Right renal pelvis (tissue), 4 donors: ENCODE measurements at places on chromosomes 2 and 18. TPM values are rescaled to one million over a fixed set of nuclear protein-coding genes. Genes with fewer than 3 reads are reported as not detected.

- DNase-seq, result no peak
Measured at GRCh38 chr2:144452989-144453336, 67.0 kb downstream of the ZEB2 start.

- DNase-seq, result no peak
Measured at GRCh38 chr2:80517316-80517715, 212.8 kb upstream of the LRRTM1 start.

GRCh38 chr2:120626566-120626965, 109.1 kb upstream of the GLI2 start:
- DNase-seq, result no peak

GRCh38 chr2:131156452-131157149, 51.5 kb downstream of the PLEKHB2 start:
- DNase-seq, result no peak

ICOS gene
- 0.04 TPM for polyA plus RNA-seq

PCARE gene
- 0.34 TPM for polyA plus RNA-seq

DNA sequence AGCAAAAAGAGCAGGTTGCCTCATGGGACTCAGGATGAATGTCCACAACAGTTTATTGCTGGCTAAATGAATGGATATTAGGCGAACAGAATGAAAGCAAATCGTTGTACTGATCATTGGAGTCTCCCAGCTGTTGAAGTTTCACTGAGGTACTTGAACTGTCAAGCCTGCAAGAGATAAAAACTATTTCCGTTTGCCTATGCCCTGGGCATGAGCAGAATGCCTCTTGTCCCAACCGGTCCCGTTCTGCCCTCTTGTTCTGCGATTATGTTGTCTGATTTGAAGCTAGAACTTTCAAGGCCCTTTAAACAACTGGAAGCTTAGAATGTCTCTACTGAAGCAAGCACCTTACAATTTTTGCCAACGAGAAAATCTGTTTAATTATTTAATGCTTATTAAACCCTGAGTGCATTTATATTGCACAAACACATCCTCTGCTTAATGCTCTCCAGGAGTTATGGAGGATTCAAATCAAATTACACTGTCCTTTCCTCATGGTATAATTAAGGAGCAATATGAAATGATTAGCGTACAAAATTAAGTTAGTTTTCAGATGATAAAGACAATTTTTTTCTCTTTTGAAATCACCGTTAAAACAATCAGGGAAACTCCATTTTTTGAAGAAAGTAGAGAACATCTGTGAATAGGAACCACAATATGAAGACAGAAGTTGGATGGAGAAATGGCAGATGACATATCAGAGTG, 17.7 kb downstream of the QPCT start:
- no peak for DNase-seq

DNA sequence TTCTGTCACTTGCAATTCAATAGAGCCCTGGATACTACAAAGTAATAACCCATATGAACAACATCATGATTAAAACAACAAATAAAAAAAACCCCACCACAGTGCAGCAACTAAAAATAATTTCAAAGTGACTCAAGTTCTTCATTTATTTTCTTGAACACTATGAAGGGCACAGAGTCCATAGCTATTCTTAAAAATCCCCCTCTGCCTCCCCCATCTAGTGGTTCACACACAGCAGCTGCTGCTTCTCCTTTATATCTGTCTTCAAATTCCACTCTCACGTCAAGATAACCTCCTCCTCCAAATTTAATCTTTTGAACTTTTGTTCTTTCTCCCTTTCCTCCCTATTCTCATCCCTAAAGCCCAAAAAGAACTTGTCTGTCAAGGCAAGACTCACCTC, 591.3 kb downstream of the ZEB2 start:
- DNase-seq, result no peak

GRCh38 chr2:68303033-68303901, 16.5 kb downstream of the CNRIP1 start:
- DNase-seq, result no peak

DNA sequence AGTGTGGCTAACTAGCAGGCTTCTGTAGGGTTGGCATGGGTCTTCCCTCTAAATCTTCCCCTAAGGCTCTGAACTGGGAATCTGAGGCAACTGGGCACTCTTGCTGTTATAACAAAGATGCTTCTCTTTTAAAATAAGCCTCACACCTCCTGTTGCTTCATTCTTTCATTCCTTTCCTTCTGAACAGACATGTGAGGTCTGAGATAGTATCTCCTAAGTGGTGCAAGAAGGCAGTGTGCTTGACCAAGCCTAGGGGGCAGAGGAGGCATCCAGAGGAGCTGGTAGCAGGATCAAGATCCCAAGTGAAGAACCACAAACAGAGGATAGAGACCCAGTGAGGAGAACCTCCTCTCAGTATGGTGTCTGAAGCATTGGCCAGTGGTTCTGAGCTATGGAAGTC, 90.9 kb downstream of the TTC27 start:
- no peak for DNase-seq

MBOAT2 gene
- polyA plus RNA-seq, result 66.1 TPM

DNA sequence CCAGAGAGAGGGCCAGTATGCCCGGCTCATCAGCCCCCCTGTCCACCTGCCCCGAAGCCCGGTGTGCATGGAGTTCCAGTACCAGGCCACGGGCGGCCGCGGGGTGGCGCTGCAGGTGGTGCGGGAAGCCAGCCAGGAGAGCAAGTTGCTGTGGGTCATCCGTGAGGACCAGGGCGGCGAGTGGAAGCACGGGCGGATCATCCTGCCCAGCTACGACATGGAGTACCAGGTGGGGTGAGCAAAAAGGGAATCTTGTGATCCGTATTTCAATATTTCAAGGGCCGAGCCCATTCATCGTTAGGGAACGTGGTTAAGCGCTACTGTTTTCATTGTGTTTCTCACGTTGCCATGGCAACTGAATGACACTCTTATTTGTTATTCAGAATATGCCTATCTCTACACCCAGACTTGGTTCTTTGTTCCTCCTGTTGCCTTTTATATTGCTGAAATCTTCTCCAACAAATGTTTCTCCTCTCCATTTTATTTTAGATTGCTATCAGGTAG, 81.5 kb downstream of the NRP2 start:
- no peak for DNase-seq

GRCh38 chr18:12305930-12306629, 2.0 kb upstream of the TUBB6 start:
- DNase-seq, result no peak

DNA sequence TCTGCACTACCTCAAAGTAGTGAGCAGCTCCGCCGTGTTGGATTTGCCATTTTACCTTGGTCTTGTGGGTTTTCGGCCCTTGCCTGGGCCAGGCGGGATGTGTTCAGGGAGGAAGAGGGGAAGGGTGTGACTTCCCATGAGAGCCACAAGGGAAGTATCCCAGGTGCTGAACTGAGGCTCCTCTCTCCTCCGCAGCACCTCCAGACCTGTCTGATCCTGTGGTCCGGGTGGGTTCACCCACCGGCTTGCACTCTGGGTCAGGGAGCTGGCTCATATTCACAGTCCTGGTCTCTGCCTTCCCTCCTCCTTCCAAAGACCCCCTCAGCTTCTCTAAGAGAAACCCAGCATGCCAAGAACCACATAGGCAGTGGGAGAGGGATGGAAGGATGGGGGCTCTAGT, 235.8 kb downstream of the SEPTIN10 start:
- no peak for DNase-seq

GRCh38 chr2:234025891-234026401, 24.6 kb upstream of the SPP2 start:
- DNase-seq, result no peak

FOXD4L1 gene
- polyA plus RNA-seq, result 0.27 TPM

CIDEA gene
- not detected for polyA plus RNA-seq

DNA sequence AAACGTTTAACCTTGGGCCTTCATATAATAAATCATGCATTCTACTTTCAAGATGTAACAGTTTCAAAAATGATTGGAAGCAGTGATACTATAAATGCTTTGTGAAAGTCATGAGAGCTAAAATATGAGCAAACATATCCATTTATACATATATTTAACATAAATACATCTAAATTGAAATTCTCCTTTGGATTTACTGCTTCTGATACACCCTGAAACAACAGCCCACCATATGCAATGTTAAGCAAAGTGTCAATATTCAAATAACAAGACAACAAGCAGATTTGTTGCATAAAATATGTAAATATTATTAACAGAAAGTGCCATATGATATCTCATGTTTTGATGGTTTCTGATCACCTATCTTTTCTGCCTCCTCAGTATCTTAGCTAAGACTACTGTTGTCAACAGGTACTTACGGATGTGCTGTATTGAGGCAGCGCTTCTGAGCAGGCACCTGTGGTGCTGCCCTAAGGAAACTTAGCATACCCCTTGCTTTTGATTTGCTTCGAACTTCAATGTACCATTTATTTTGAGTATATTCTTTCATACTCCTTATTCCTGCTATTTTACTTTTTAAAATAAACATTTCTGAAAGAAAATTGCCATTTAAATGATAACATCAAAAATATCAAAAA, 6.1 kb downstream of the FIGN start:
- DNase-seq, result no peak

SLC4A3 gene
- polyA plus RNA-seq, result 8.2 TPM

DNA sequence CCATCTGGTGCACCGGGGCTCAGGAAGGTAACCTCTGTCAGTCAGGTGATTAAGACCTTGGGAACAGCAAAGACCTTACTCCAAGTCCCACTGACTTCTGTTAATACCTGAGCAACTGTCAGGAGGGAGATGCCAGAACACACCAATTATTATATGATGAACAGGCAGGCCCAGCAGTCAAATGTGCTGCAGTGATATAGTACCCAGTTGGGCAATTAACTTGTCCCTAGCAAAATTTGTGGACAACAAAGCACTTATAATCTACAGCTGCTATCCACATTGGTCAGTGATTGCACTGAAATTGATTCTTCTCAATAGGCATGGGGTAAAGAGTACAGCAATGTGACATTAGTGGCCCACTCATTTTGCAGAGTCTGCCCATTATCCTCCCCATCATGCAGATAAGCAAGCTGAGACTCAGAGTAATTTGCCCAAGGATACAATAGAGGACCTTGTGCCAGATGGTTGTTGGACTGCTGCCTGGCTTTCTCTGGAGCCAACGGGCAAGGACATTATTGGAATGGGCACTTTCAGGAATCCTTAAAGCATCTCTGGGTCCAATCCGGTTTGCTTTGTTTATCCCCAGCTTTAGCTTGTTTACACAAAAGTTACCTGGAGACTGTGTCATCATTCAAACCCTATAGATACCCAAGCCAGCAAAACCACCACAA, 147.6 kb downstream of the CCBE1 start:
- no peak for DNase-seq

HOXD4 gene
- polyA plus RNA-seq, result 41.7 TPM

TOGARAM2 gene
- polyA plus RNA-seq, result 1.3 TPM

DUSP2 gene
- 3.7 TPM for polyA plus RNA-seq

POTEJ gene
- polyA plus RNA-seq, result 0.10 TPM

CCDC141 gene
- polyA plus RNA-seq, result 0.21 TPM

- DNase-seq, result no peak
Measured at GRCh38 chr2:229575569-229576315, 138.6 kb downstream of the DNER start.

GRCh38 chr2:201357221-201357620, at the start of gene FLACC1:
FLACC1 (minus strand) TSS chr2:201357345; CDS start chr2:201351404, 5,941 bp downstream.
- DNase-seq, result peak; percentile 80

NPAS2 gene
- 11.2 TPM for polyA plus RNA-seq

LYG2 gene
- polyA plus RNA-seq, result 0.19 TPM

ITPRIPL1 gene
- polyA plus RNA-seq, result 4.9 TPM

DNA sequence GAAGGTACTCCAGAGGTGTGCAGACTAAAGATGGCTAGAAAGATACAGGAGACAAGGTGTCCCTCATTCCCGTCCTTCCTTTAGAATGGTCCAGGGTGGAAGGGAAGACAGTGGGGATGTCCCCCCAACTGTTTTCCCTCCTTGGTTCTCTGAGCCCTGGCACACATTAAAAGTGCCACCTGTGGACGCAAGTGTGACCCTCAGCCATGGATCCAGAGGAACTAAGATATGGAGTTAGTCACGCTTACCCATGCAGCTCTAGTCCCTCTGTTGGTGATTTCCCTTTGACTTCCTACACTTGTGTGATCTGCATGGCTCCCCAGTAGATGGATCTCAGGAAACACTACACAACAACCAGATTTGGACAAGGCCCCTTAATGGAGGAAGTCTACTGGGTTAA, 113.1 kb upstream of the SRD5A2 start:
- DNase-seq, result no peak

DNA sequence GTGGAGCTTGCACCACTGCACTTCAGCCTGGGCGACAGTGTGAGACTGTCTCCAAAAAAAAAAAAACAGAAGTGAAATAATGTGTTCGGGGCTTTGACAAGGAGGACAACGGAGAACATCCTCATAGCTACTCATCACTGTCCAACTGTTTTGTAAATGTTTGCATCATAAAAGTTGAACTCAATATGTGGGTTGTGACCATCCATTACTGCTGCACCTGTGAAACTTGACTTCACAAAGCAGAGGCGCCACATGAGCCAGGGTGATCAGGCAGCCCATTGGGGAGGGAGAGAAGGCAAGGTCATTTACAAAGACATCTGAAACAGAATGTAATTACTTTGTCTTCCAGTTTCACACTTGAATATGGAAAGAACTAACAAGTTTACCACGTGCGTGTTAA, 61.6 kb downstream of the LAMA1 start:
- DNase-seq, result no peak

DNA sequence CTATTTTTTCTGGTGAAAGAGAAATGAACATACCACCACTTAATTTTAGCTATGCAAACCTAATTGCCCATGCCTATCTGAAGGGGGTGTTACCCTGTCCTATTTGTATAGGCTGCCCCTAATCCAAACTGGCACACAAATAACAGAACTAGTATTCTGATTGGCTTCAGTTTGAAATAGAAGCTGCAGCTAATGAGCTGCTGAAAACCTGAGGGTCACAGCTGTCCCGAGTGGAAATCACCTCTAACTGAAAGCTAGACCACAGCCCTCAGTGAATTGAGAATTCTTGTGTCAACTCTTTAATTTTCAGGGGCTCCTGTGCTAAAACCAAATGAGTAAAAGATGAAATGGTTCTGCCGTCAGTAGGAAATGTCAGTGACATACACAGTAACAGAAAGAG, 28.7 kb downstream of the CCDC141 start:
- DNase-seq, result no peak

GPD2 gene
- polyA plus RNA-seq, result 19.5 TPM

IL1R1 gene
- 40.1 TPM for polyA plus RNA-seq

MOGAT1 gene
- not detected for polyA plus RNA-seq

GRCh38 chr2:74464406-74464805, 776 bp downstream of the MOGS start:
- DNase-seq, result no peak

- peak; percentile 70 for DNase-seq
Measured at GRCh38 chr2:11669454-11670291, at the start of gene NTSR2. NTSR2 (minus strand) TSS chr2:11670195; CDS start chr2:11670129, 66 bp downstream.

GRCh38 chr2:83071352-83071751, 1387.7 kb downstream of the SUCLG1 start:
- no peak for DNase-seq

DNA sequence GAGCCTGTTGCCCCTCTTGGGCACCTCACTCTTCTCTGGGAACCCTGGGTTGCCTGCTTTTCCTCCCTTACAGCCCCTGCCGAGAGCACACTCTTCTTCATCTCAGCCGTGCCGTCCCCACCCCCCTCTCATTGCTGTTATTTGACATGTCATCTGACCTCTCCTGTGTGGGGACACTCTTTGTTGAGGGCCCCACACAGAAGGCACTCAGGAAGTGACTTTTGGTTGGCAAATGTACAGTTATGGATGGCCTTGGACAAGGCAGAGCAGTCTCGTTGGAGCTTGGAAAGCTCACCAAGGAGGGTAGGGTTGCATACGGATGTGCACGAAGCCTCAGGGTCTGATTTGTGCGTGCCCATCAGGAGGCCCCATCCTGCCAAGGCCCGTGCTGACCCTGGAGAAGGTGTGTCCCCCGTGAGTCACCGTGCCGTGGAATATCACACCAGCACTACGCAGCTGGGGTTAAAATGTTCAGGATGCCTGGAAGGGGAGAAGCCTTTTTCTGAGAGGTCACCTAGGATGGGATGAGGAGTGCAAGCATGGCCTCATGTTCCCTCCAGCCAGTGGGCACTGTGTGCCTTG, 93.9 kb downstream of the CTIF start:
- no peak for DNase-seq

COBLL1 gene
- polyA plus RNA-seq, result 117 TPM
